Fibroblast of villous mesenchyme (primary cell): ENCODE measurements at places on chromosomes 4 and X.
A peak's percentile ranks its signal among the peaks of the same experiment; 100 is the strongest.

DNA sequence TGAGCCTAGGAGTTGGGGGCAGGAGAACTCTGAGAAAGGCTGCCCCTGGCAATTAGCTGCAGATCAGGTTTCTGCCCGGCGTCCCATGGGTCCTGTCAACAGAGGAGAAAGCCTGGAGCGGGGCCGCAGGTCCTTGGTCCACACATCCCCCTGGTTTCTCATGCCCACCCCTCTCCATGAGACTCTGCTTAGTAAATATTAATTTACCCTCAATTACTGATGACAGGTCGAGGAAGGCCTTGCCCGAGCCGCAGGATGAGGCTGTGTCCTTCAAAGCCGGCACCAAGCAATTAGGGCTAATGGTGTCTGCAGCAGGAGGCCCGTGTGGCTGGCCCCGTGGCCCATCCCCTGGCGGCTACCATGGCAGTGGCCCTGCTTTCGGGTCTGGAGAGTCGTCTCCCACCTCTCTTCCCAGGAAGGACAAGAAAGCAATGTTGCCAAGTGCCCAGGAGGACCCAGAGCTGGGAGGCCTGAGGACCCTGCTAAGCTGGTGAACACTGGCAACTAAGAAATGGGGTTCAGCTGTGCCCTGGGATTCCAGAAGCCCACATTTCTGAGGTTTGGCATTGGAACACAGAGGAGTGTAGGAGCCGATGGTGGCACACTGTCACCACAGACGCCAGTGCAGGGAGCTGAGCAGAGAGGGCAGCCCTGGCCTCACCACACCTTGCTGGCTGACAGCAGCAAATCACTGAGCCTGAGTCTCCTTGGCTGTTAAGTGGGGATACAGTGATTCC is 114.6 kb downstream of the CPZ start:
- DNase-seq = no peak

DNA sequence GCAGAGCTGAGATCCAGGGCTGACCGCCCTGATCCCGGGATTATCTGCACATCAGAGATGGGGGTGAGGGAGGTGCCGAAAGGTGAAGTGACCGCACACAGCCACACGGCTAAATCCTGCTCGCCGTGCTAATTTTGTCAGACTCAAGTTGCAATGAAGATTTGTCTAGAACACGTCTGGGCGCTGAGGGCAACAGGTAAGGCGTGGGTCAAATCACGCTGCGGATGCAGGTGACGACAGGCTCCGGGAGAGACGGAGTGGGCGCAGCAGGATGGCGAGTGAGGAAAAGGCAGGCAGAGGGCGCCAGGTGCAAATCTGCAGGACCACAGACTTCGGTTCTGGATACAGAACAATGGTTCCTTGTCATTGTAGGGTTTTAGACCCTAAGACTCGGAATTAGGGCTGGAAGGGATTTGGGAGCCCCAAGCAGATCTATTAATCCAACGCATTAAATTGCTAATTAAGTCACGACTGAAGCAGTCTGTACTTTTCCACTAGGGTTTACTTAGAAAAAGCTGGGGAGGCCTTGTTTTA is 1.9 kb upstream of the TBC1D14 start:
- peak; percentile 41 for DNase-seq

- no peak for DNase-seq
Observed at GRCh38 chr4:2930758-2931511, 32.3 kb downstream of the NOP14 start.

- DNase-seq = no peak
Observed at GRCh38 chrX:154457491-154458115, 478 bp upstream of the PLXNA3 start.

- peak; percentile 66 for DNase-seq
Observed at GRCh38 chr4:113636877-113637276, 124.7 kb downstream of the CAMK2D start.
